ENCODE measurements at places on chromosomes 12 and 14.

DNA sequence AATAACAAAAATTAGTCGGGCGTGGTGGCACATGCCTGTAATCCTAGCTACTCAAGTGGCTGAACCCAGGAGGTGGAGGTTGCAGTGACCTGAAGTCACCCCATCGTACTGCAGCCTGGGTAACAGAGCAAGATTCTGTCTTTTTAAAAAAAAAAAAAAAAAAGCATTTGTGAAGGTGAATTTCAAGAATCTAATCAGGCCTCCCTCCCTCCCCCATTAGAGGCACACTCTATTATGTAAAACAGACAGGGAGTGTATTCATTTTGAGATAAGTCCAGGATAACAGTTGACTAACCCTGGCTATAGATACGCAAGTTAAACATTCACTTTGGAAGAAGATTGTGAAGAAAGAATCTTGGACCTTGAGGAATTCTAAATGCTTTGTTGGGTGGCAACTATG, 2.9 kb downstream of the RESF1 start:
- DNase-seq, result no peak

GRCh38 chr14:26334288-26334687, 263.5 kb downstream of the NOVA1 start:
- DNase-seq, result no peak

- no peak for DNase-seq
Measured at GRCh38 chr12:124786061-124786964, 77.4 kb downstream of the SCARB1 start.

DNA sequence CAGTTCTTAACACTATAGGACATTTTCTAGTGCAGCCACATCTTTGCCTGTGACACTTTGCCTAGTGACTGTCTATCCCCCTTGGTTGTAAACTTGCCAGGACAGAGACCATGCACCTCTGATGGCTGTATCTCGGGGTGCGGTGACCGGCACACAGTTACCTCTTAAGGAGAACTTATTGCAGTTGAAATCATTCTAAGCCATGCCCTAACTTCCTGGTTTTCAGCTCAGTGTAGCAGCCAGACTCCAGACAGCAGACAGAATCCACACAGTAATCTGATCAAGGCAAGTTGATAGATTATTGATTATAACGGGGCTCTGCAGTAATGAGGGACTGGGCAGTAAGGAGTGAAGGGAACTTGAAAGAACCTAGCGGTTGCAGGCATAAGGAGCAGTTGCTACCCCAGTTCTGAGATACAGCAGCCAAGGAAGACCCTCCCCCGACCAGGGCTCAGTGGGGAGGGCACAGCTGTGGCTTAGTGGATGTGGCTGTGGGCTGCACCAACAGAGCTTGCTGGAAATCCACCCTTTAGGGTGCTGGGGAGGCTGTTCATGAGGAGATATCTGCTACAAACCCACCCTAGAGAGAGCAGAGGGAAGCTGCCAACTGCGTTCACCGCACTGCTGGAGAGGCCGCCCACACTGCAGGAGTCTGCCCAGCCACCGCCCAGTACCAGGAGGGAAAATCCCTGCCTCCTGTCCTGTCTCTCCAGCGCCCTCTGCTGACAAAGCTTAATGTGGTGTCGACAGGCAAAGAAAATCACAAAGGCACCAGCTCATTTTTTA, 58.2 kb upstream of the BEGAIN start:
- peak; percentile 93 for DNase-seq

GRCh38 chr12:111443086-111443485, 37.4 kb downstream of the SH2B3 start:
- DNase-seq, result peak; percentile 61

DNA sequence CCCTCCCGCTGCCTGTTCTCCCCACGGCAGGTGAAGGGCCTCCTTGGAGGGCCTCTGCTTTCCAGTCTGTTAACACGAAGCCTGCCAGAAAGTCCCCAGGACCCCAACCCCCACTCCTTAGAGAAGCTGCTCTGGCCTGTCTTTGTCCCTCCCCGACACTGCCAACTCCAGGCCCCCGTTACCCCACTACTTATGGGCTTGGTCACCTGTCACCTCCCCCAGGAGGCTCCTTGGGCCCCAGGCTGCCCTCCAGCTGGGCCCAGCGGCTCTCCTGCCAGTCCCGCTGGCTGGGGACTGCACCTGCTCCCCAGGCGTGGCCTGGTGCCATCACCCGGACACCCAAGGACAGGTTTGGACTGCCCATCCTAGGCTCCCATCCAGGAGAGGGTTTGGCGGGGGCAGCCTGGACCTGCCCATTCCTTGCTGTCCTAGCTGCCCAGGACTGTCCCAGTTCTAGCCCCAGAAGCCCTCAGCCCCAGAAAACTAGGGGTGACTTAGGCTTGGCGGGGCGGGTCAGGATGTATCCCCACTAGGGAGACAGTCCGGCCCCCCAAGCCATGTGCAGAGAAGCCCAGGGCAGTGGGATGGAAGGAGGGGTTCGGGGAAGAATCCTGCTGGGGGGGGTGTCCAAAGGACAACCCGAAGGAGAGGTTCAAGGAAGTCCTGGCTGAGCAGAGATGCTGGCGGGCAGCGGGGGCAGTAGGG, 155.7 kb upstream of the C14orf180 start:
- DNase-seq, result no peak

GRCh38 chr12:40015345-40015744, 90.5 kb downstream of the SLC2A13 start:
- no peak for DNase-seq

- no peak for DNase-seq
Measured at GRCh38 chr12:116832353-116832752, 48.9 kb downstream of the HRK start.

DNA sequence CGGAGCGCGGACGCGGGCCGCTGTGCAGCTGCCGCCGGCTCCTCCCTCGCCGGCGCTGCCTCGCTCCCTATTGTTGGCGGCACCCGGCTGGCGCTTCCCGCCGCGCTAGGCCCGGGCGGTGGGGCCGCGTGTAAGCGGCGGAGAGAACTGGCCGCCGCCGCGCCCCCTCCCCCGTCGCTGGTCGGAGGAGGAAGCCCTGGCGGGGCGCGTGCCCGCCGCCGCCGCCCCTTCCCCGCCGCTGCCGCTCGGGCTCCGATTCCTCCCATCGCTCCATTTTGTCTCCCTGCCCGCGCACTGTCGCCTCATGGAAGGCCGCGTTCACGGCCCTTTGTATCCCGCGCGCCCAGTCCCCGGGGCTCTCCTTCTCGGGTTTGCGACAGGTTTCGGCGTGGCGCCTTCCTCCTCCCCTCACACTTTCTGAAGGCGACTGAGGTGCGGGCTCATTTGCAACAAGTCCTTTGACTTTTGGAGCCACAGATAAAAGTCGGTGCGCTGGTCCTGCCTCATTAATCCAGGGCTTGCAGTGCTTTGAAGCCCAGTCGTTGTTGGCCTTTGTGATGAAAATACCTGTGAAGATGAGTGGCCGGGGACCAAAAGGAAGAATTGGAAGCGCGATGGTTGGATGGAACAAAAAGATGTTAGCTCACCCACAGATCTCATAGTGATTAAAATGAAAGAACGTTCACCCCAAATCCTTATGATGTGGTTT, 707 bp downstream of the CPSF6 start:
- peak; percentile 83 for DNase-seq

GRCh38 chr14:105201156-105201924, 20.2 kb upstream of the NUDT14 start:
- no peak for DNase-seq

DNA sequence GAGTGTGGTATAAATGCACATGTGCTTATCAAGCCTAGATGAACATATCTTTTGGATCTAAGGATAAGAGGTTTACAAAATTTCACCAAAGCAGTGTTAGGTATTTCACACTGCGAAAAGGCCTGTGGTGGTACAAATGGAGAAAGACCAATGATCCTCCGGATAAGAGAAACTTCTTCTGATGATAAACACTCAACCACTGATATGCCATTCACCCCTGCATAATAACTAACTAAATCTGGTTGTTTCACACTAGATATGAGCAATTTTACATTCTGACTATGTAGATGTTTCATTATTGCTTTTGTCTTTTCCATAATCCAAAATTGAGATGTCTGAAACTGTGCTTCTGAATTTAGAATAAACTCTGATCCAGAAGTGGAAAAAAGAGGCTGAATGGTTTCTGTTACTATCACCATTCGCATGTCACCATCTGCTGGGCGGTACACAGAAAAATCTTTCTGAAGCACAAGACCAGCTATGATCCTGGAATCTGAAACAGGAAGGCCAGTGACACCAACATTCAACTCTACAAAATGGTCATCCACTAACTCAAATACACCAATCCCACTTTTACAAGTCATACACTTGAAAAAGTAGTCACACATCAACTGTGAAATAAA, 1.3 kb downstream of the BBS10 start:
- DNase-seq, result no peak

DNA sequence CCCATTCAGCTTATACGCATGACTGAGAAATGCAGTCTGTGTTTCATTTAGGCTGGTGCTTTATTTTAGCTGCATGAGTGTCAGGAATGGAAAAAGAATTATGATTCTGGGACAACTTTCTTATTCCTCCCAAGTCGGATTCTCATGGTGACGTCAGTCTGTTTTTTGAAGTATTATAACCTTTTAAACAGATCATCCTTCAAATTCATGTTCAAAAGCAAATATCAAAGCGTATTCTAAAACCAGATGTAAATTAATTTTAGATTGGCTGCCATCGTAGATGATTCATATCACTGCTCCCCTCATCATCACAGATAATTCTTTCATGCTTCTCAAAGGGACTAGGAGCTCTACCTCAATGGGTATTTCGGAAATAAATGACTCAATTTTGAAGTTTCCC, 15.0 kb downstream of the FNTB start:
- DNase-seq, result no peak

- DNase-seq, result no peak
Measured at GRCh38 chr14:53842938-53843337, 113.7 kb downstream of the BMP4 start.

DNA sequence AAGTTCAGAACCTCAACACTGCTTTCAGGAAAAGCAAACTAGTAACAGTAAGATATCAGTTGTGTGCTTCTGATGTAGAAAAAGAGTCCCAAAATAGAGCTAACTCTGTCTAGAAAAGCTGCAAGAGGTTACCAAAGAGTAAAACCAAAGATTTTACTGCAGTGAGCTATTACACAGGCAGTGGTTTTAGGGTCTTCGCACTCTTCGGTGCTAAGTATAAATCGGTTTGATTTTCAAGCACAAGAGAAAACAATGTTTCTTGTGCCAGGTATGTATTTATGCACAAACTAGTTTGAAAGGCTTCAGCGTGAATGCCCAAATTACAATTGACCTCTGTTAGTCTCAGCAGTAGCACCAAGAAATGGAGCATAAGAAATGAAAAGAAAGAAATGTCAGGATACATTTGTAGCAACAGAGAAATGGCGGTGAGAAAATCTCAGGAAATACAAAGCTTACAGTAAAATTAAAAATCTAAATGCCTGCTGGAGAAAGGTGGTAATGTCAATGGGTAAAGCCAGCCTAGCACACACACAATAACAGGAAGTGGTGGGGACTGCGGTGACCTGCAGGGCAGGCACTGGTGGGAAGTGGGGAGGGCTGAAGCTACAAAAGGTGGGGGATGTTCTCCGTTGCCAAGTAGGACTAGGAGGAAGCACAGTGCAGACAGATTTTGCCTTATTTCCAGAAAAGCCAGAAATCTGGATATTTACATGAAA, 18.0 kb upstream of the DYRK2 start:
- peak; percentile 90 for DNase-seq

GRCh38 chr12:124045671-124046455, 72.8 kb downstream of the ZNF664 start:
- DNase-seq, result no peak

Data from activated effector memory CD4-positive, alpha-beta T cell treated with anti-CD3 and anti-CD28 coated beads, Interleukin-2, amount 50 U/mL, for 16 hours (primary cell).